ENCODE measurements at places on chromosomes 11 and 22. TPM values are rescaled to one million over a fixed set of nuclear protein-coding genes. Genes with fewer than 3 reads are reported as not detected.
A peak's percentile ranks its signal among the peaks of the same experiment; 100 is the strongest.

Gene MS4A12
- total RNA-seq: not detected

Gene ADM
- total RNA-seq: 40.3 TPM

Gene FREY1
- 0.24 TPM for total RNA-seq

Gene KRTAP5-9
- not detected for total RNA-seq

Gene NXPE1
- 0.05 TPM for total RNA-seq

Gene KIF18A
- total RNA-seq: 46.4 TPM

Gene PHF21B
- not detected for total RNA-seq

Gene EHD1
- total RNA-seq: 81.4 TPM

Gene NDUFS3
- total RNA-seq: 165 TPM

Gene OR51I1
- 0.55 TPM for total RNA-seq

Gene OR8G1
- total RNA-seq: not detected

Gene PRR33
- not detected for total RNA-seq

Gene TMEM191C
- 1.2 TPM for total RNA-seq

Gene HPX
- total RNA-seq: 0.14 TPM

Gene SPDYC
- total RNA-seq: not detected

Gene TECTA
- total RNA-seq: 0.05 TPM

Gene RIN1
- 15.6 TPM for total RNA-seq

DNA sequence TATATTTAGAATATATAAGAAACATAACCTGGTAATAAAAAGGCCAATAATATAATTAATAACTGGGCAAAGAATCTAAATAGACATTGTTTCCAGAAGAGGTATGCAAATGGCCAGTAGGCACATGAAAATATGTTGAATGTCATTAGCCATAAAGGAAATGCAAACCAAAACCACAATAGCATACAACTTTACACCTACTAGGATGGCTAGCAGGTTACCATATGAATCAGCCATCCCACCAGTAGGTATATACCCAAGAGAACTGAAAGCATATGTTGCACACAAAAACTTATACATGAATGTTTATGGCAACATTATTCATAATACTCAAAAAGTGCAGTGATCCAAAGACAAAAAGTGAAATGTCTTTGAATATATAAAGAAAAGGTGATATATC is 2.7 kb upstream of the OR2D2 start:
- no peak for DNase-seq

DNA sequence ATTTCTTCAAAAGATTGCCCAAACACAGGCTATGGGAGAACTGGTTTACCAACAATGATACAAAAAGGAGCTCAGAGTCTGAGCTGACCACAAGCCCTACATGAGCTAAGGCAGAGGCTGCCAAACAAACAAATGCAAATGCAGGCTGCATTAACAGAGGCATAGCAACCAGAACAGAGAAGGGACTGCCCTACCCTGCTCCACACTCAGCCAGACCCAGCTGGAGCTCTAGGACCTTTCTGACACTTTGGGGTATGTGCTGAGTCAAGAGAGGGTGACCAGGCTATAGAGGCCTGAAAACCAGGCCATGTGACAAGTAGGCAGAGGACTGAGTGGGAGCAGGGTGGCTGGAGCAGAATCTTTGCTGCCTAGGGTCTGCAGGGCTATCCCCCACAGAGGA is 17.8 kb upstream of the P2RY2 start:
- no peak for DNase-seq

DNA sequence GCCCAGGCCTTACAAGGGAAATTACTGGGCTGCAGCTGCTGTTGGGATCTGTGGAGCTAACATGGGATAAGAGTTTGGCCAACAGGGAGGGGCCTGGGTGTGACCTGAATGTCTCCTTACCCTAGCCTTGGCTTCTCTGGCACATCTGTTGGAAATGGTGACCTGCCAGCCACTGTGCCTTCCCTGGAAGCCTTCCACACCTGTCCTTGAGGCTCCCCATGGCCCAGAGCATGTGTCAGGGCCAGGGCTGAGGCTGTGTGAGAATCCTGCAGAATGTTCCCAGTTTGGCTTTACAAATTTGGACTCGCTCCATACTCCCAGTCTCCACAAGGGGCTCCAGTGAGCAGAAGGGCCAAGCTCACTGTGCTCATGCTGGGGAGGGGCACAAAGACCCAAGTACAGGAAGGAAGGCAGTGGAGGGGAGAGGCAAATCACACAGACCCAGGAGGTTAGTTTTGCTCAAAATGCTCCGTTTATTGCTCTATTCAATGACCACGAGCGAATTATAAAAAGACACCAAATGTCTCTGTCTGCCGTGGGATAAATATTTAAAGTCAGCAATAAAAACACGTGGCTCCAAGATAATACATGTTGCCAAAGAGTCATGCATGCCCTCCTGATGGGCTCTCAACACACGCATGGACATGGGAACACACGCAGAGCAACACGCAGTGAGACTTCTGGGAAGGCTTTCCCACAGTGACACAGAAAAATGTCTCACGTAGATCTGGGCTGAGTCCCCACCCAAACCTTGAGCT is 1.7 kb upstream of the IGSF22 start:
- DNase-seq: peak; percentile 30

GRCh38 chr11:94734563-94735275 is 33.4 kb upstream of the AMOTL1 start:
- DNase-seq: no peak

GRCh38 chr22:41417622-41418390 is 28.8 kb downstream of the TOB2 start:
- DNase-seq: peak; percentile 8

DNA sequence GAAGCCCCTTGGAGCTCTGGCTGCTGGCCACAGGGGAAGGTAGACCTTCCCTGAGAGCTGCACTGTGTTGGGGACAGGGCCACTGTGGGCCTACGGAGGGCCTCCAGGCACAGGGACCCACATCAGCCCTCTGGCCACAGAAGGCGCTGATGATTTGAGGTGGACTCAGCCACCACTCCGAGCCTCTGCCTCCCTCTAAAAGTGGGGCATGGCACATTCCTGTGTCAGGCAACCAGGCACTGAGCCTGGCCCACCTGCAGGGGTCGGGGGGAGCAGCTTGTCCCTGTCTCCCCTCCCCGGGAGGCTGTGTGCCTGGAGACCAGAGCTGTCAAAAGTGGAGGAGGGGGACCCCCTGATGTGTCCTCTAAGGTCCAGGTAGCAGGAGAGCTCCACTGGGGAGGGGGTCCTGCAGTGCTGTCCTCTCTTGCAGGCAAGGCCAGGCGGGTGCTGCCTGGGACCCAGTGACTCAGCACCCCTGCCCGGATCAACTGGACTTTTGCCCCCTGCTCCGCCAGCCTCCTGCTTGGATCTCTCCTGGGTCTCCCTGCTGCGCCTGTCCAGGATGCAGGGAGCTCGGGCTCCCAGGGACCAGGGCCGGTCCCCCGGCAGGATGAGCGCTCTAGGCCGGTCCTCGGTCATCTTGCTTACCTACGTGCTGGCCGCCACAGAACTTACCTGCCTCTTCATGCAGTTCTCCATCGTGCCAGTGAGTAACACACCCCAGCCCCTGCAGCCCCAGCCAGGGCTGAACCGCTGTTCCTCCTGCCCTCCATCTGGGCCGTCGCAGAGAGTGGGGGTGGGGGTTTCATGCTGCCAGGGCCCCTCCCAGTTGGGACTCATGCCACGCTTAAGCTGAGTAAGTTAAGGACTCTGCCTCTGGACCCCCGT is 17.5 kb upstream of the CDKN1C start:
- DNase-seq: no peak

GRCh38 chr11:93051186-93051585 is 81.7 kb downstream of the MTNR1B start:
- DNase-seq: no peak

DNA sequence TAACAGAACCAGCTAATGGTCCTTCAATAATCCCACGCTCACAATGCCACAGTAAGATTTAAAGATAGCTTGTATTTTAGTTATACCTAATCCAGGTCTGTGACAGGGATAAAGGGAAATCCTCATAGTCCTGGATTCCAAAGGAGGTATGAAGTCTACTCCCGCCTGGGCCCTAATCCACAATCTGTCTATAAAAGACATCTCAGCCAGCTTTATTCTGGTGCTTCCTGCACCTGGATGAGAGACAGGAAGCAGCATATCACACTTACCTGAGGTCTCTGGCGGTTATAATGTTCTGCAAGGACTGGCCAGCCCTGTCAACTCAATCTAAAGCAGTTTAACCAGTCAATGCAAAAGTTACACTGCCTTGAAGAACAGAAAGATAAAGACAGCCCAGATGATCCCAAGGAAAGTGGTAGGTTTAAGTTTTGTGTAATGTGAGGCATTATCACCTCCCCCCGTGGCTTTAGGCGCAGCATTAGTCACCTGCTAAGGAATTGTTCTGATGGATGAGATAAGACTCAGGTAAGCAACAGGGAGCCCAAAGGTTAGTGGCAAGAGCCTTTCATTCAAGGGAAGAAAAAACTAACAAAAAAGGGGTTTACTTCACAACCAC is 57.6 kb downstream of the PLEKHA7 start:
- no peak for DNase-seq

GRCh38 chr11:79080551-79080950 is 360.3 kb downstream of the TENM4 start:
- no peak for DNase-seq

GRCh38 chr11:27213232-27213660 is 149.8 kb downstream of the CCDC34 start:
- peak; percentile 89 for DNase-seq

DNA sequence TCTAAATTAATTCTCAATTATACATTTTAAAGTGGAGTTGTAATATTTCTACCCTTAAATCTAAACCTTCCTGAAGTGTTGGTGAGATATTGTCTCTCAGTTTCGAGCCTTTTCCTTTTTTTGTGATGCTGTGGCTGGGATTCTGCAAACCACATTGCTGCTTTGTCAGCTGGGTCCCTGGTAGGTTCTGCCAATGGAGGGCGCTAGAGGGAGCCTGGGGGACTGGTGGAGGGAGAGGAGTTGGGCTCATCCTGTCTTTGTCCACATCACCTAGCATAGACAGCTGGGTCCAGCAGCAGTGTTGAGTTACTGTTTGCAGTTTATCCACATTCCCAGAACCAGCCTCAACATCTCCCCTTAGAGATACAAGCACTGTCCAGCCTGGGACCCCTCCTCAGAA is 41.0 kb downstream of the TRAF6 start:
- no peak for DNase-seq

DNA sequence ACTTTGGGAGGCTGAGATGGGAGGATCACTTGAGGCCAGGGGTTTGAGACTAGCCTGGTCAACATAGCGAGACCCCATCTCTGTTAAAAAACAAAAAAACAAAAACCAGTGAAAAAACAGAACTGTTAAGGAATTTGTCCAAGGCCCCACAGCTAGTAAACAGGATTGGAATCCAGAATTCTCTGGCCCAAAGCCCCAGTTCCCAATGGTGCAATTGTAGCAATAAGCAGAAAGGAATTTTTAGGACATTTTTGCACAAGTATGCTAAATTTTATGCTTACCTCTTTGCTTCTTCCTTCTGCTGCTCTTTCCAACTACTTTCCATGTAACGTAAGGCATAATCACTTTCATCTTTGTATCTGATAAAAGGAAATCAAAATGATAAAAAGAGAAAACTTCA is 11.6 kb downstream of the MISFA start:
- DNase-seq: no peak

- no peak for DNase-seq
These were observed 15.1 kb downstream of the CDPF1 start for GRCh38 chr22:46234969-46235368.

DNA sequence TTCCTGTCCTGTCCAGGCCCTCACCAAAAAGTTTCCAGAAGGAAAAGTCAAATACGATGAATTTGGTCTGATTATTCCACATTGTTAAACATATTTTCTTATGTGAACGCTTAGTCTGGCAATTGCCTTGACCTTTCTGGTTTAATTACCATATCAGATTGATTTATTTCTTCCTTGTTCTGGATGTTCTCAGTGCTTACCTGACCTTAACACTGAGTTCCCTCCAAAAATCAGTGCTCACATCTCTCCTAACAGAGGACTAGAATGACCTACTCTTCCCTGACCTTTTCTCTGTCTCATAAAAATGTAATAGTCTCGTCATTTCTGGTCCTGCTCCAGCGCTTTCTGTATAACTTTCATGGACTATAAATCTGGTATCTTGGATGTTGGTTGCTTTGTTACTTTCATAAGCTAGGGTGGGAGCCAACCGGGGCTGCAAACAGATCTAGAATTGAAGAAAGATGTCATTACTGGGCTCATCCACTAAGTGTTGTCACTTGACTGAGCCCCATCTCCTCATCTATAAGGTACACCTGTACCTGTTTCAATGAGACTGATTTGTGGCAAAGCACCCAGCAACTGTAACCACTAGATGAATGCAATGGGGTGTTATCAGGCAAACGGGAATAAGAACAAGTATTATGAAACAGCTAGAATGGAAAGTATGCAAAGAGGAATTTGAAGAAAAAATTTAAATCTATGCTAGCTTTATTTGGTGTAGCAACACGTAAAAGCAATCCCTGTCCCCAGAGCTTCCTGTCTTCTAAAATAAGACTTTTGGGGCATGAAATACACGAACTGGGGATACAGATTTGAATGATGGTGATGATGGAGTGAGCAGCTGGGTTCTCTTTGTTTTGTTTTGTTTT is 2.4 kb downstream of the FADS2 start:
- no peak for DNase-seq

DNA sequence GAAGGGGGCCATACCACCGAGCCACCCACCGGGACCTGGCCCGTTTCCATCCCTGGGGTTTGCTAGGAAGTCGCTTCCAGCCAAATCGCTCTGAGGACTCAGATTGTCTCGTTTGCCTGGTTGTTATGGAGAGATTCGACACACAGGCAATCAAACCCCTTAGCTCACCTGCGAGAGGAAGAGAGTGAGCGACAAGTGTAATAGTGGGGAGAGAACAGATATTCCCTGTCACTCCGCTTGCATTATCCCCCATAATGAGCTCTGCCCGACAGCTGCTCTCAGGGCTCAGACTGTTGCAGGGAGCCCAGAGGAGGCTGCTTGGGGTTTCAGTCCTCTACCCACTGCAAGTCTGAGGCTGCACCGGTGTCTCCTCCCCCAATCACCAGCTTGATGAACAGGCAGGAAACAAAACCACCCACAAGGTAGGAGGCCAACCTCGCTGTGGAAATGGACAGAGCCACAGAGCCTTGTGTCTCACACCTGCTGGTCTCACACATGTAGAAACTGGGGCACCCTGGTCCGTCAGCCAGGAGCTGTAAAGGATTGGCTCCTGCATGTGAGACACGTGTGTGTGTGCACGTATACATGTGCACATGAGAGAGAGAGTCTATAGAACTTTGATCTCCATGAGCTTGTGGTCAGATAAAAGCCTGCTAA is 351.1 kb downstream of the BUD13 start:
- DNase-seq: no peak

DNA sequence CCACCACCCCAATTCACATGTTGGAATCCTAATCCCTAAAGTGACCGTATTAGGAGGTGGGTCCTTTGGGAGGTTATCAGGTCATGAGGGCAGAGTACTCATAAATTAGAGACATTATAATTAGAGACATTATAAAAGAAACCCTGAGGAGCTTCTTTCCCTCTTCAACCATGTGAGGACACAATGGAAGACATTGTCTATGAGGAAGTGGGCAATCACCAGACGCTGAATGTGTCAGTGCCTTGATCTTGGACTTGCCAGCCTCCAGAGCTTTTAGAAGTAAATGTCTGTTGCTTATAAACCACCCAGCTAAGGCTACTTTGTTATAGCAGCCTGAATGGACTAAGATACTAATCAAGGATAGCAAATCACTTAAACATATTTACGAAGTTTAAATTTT is 14.8 kb downstream of the GAB2 start:
- no peak for DNase-seq

All from A172 (cell line).